ENCODE measurements at places on chromosomes 1 and 21. TPM values are rescaled to one million over a fixed set of nuclear protein-coding genes. Genes with fewer than 3 reads are reported as not detected.
A peak's percentile ranks its signal among the peaks of the same experiment; 100 is the strongest.

DNA sequence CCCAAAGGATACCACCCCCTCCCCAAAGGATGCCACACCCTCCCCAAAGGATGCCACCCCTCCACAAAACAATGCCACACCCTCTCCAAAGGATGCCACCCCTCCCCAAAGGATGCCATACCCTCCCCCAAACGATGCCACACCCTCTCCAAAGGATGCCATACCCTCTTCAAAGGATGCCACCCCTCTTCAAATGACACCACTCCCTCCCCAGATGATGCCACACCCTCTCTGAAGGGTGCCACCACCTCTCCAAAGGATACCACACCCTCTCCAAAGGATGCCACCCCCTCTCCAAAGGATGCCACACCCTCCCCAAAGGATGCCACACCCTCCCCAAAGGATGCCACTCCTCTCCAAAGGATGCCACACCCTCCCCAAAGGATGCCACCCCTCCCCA is 21.6 kb upstream of the TRIM17 start:
- no peak for DNase-seq
- H3K4me1 ChIP-seq, result no peaks in the 10 kb centered on the region
- H3K36me3 ChIP-seq, result no peaks in the 10 kb centered on the region
- H3K27ac ChIP-seq, result no peak overlapping the region

- no peak overlapping the region for H3K27ac ChIP-seq
- no peaks in the 10 kb centered on the region for H3K27me3 ChIP-seq
Observed at GRCh38 chr1:244296447-244296846, 155.3 kb downstream of the ADSS2 start.

- H3K4me3 ChIP-seq, result no peak overlapping the region
- H3K36me3 ChIP-seq, result no peaks in the 10 kb centered on the region
- no peaks in the 10 kb centered on the region for H3K27me3 ChIP-seq
Observed at GRCh38 chr1:182656842-182657397, 27.5 kb downstream of the RGS8 start.

- no peak overlapping the region for H3K4me3 ChIP-seq
- H3K36me3 ChIP-seq, result no peaks in the 10 kb centered on the region
- DNase-seq, result no peak
- H3K4me1 ChIP-seq, result no peaks in the 10 kb centered on the region
Observed at GRCh38 chr1:219778793-219779369, 149.5 kb downstream of the SLC30A10 start.

- H3K4me3 ChIP-seq, result no peak overlapping the region
- no peaks in the 10 kb centered on the region for H3K36me3 ChIP-seq
- no peak for DNase-seq
- H3K4me1 ChIP-seq, result no peaks in the 10 kb centered on the region
- no peaks in the 10 kb centered on the region for H3K27me3 ChIP-seq
- no peak overlapping the region for H3K27ac ChIP-seq
Observed at GRCh38 chr1:245701631-245702030, 546.8 kb downstream of the KIF26B start.

DNA sequence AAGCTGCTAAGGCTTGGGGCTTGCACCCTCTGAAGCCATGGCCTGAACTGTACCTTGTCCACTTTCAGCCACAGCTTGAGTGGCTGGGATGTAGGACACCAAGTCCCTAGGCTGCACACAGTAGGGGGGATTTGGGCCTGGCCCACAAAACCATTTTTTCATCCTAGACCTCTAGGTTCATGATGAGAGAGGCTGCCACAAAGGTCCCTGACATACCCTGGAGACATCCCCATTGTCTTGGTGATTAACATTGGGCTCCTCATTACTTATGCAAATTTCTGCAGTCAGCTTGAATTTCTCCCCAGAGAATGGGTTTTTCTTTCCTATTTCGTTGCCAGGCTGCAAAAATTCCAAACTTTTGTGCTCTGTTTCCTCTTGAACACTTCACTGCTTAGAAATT is 26.3 kb upstream of the CHODL start:
- H3K4me3 ChIP-seq, result no peak overlapping the region
- DNase-seq, result no peak
- H3K27me3 ChIP-seq, result no peaks in the 10 kb centered on the region
- H3K27ac ChIP-seq, result no peak overlapping the region

The RNU1-1 gene
- total RNA-seq, result 2,517 TPM

The CFAP74 gene
- 0.10 TPM for total RNA-seq

The SUSD4 gene
- total RNA-seq, result 0.15 TPM

GRCh38 chr1:100924991-100925390 is 29.1 kb downstream of the SLC30A7 start:
- H3K27me3 ChIP-seq, result no peaks in the 10 kb centered on the region
- H3K36me3 ChIP-seq, result no peaks in the 10 kb centered on the region

DNA sequence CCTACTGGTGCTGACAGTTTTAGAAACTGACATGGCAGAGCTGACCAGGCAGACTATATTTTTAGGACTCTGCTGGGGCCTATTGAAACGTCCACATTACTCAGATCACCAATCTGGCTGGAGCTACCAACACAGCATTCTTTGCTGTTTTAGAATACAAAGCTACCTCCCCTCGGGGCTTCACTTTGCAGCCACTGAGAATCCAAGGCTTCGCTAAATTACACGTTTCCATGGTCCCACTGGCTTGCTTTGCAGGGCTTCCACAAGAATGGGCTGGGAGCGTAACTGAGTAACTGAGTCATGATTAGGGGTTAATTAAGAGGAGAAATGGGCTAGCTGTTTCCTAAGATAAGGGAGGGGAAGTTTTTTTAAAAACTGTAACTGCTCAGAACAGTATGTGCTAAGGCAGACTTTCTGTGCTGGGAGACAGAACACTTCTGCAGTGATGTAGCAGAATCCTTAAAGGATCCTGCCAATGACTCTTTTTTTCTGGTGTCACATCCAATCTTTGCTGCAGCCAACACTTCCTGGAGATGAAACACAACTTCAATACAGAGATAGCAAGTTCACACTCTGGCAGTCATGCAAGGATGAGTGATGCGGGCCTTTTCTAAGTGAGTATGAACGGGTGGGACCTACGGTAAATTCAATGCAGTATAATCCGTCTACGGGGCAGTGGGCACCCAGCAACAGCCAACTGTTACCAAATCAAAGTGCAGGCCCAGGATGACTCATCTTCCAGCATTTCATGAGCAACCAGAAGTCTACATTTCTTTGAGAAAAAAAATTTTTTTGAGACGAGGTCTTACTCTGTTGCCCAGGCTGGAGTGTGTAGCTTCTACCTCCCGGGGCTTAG is 21.5 kb downstream of the NDUFS5 start:
- H3K27ac ChIP-seq, result no peak overlapping the region
- DNase-seq, result no peak
- H3K4me3 ChIP-seq, result no peak overlapping the region

DNA sequence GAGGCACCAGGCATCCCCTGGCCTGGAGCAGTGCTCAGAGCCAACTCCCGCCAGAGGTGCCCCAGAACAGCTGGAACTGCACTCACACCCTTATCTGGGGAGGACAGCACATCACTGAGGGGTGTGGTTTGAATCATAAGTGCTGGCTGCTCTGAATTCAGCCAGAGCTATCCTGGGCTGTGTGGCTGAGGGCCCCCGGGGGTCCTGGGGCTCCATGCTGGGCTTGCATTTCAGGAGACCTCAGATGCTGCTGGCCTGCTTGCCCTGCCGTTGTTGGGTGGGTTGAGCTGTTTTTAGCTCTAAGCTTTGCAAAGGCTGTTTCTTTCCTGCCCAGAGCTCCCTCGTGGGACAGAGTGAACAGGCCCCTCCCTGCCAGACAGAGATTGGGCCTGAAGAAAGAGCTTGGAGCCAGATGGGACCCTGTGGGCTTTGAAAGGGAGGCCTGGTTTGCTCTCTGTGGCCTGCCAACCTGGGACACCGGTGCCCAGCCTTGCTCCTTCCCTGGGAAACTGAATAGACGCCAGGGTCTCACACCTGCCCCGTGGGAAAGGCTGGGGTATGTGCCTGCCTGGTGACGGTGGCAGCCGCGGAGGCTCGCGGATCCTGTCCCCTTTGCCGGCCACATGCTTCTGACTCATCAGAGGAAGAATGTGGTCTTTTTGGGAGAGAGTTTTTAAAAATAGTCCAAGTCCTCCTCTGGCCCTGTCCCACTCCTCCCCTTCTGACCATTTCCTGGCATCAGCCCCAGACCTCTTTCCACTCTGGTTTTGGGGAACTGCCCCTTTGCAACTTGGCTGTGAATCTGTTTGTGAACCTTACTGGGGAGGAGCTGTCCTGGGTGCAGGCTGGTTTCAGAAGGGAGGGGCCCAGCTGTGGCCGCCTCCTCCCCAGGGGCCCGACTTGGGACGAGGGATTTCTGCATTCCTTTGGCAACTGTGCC is 30.0 kb downstream of the ARHGEF10L start:
- no peaks in the 10 kb centered on the region for H3K36me3 ChIP-seq
- H3K27ac ChIP-seq, result peak overlapping the region; percentile 80
- H3K27me3 ChIP-seq, result no peaks in the 10 kb centered on the region
- H3K4me1 ChIP-seq, result peaks cover 48% of the 10 kb centered on the region
- peak; percentile 81 for DNase-seq

DNA sequence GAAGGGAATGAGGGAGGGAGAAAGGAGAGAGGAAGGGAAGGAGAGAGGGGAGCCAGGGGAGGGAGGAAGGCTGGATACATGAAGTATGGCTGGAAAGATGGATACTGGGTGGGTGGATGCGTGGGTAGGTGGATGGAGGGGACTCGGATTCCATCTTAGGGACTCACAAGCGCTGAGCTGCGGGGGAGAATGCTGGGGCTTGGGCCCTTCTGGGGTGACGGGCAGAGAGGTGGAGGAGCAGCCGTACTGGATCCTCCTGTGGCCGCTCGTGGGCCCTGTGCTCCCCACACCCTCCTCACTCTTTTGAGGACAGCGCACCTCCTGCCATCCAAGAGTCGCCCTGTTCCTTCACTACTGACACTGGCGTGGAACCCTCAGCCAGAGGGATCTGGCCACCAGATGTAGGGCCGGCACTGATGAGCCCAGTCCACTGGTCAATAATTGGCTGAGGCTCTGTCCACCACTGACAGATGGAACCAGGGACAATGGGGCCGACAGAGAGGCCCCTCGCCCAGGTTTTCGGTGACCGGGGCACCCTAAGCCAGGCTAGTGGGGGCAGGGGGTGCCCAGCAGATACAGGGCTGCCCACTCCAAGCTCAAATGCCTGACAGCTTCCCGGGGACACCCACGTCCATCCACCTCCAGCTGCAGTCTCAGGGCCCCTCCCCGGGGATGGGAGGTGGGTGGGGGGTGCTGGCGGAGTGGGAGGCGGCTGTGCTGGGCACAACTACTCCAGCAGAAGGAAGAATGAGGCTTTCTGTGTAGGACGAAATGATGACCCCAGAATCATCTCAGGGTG is 4.4 kb upstream of the ACTRT2 start:
- no peak for DNase-seq
- H3K27ac ChIP-seq, result no peak overlapping the region
- H3K36me3 ChIP-seq, result no peaks in the 10 kb centered on the region
- no peak overlapping the region for H3K4me3 ChIP-seq
- H3K27me3 ChIP-seq, result peaks cover under 1% of the 10 kb centered on the region

DNA sequence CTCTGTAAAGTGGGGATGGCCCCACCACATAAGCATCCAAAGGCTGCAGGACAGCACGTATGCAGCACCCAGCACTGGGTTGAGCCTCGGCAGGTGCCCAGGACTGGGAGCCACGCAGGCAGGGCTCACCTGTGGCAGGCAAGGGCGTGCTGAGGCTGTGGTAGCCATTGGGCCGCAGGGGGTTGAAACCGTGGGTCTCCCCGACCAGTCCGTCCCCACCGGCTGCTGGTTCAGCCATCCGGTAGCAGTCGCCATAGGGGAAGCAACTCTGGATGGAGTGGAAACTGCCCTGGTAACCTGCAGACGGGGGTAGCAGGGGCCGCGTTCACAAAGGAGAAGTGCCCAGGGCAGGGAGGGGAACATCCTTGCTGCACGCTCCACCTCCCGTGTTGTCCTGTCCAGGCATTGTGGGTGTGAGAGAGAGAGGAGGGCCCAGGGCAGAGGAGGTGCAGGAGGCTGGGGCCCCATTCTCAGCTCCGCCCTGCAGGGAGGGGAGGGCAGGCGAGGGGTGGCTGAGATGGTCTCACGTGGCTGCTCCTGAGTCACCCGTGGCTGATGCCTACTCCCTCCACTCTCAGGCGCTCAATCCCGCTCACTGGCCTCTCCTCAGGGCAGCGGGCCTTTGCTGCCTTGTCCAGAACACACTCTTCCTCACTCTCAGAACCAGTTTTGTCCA is 49.9 kb downstream of the DMRTB1 start:
- H3K27me3 ChIP-seq, result no peaks in the 10 kb centered on the region
- DNase-seq, result no peak
- H3K36me3 ChIP-seq, result no peaks in the 10 kb centered on the region
- H3K4me3 ChIP-seq, result no peak overlapping the region

DNA sequence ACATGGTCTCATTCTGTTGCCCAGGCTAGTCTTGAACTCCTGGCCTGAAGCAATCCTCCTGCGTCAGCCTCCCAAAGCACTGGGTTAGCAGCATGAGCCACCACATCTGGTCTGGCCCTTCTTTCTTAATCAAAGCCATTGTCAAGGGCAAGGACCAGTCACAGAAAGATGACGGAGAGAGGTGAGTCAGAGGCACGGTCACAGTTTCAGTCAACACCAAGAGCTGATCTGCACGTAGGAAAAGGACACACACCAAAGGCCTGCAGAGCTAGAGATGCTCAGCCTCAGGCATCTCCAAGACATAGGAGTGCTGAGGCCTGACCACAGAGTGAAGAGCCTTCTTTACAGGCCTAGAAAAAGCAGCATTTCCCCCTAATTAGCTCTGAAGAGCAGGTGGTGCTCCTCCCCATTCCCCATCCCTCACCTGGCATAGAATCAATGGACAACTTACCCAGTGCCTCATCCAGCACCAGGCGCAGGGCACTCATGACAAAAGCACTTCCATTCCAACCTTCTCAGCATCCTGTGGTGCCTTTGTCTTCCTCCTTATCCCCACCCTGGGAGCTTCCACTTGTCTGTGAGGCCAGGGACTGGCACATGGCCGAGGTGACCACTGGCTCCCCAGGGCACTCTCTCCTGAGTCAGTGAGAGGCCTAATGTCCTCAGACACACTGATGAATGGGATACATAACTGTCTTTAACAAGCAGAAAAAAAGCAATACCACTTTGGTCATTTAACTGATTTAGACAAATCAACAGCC is 139.8 kb downstream of the AJAP1 start:
- H3K4me3 ChIP-seq, result no peak overlapping the region
- no peaks in the 10 kb centered on the region for H3K27me3 ChIP-seq

The FCER1G gene
- 16.0 TPM for total RNA-seq

The ADAMTS1 gene
- 12.5 TPM for total RNA-seq

DNA sequence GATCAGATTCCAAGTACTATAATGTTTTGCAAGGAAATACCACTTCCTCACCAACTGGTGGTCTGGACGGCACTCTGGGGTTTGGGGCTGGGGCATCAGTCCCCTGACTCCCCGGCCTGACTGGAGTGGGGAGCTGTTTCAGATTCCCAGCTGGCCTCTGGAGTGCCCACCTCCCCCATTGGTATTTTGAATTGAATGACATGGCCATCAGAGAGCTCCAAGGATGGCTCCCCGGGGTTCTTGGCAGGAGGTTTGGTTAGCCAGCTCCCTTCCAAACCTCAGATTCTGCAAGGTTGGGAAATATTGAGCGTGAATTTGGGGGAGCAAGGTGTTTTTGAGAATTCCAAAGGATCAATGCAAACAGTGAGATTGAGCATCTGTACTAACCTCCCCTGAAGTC is 2.2 kb upstream of the INAVA start:
- no peak for DNase-seq
- no peaks in the 10 kb centered on the region for H3K36me3 ChIP-seq
- H3K27me3 ChIP-seq, result no peaks in the 10 kb centered on the region
- peaks cover 5% of the 10 kb centered on the region for H3K4me1 ChIP-seq
